NCI-H2171 (cell line): ENCODE measurements at places on chromosomes 5 and 9.

GRCh38 chr9:68919661-68920060 is 94.3 kb downstream of the PRKACG start:
- DNase-seq = no peak

- DNase-seq = no peak
Observed at GRCh38 chr5:40960037-40960436, 50.7 kb downstream of the C7 start.

- DNase-seq = no peak
Observed at GRCh38 chr5:145975001-145975360, 38.6 kb downstream of the SH3RF2 start.

- no peak for DNase-seq
Observed at GRCh38 chr5:176497852-176498251, 39.4 kb downstream of the RNF44 start.

DNA sequence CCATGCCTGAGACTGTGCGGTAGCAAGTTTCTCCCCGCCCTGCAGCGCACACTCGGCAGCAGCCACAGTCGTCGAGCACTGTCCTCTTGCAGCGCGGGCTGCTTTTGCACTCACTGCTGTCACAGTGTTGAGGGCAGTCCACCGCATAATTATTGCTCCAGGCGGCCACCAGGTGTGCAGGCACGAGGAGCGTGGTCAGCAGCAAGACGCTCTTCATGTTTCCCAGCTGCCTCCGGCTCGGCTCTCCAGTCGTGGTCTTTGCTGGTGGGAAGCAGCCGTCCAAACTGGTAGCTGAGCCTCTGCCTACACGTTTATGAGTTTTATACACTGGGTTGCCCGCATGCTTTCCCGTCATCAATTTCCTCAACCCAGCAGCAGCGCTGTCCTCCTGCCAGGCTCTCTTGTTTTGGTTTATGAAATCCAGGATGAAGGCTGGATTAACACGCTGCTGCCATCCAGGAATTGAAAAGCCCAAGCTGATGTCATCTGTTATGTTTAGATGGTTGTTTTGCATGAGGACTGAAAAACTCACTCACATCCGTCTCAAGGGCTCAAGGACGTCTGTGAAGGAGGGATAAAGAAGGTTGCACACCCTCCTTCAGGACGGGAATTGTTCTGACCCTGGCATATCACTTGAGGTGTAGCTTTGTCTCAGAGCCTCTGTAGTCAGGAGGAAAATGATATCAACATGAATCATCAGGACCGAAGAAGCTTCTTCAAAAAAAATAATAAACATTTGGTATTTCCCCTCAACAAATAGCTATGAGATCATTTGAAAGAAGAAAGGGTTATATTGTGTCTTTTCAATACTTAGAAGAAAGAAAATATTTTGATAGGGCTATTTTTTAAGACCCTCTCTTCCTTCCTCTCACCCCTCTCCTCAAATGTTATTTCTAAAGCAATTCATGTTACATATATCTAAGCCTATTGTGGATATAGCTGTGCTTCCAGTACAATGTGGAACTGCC is at the start of gene ESM1:
TSS of gene ESM1 (minus strand) at position 293 of the 968 bp plus-strand sequence. CDS start at position 217, 76 bp downstream.
- no peak for DNase-seq

GRCh38 chr5:146548781-146549449 is 32.9 kb upstream of the GPR151 start:
- DNase-seq = no peak

DNA sequence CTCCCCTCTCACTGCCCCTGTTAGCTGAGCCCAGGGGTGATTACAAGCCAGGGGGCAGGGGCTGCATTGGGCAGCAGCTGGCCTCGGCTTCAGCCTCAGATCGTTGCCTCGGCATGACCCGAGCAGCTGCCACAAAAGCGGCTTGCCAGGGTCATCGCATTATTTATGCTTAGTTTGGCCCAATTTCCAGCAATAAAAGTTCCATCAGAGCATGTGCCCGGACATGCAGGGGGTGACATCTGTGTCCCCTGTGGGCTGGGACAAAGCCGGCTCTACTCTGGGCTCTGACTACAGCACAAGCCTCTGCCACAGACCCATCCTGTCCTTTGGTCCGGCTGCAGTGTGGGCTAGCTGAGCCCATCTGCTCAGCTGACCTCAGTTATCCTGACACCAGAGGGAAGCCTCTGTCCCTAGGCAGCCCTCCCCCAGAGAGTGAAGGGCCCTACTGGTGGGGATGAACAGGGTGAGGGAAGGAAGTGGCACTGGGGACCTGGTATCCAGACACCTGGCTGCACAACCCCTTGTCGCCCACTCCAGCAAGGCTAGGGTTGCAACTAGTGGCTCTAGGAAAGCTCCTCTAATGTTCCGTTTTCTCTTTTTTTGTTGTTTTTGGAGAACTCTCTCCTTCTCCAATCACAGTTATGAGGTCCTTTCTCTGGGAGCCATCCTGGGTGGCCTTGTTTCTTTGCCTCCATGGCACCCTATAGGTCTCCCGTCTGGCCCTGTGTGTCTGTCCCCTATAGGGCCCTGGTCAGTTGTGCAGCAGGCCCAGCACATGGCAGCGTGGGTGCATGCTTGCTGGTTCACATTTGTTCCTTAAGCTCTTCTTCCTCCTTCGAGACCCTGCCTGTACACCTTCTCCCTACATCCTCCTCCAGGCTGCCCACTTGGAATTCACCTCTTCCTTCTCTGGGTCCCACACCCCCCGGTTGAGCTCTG is 13.3 kb upstream of the GADD45G start:
- peak; percentile 9 for DNase-seq

DNA sequence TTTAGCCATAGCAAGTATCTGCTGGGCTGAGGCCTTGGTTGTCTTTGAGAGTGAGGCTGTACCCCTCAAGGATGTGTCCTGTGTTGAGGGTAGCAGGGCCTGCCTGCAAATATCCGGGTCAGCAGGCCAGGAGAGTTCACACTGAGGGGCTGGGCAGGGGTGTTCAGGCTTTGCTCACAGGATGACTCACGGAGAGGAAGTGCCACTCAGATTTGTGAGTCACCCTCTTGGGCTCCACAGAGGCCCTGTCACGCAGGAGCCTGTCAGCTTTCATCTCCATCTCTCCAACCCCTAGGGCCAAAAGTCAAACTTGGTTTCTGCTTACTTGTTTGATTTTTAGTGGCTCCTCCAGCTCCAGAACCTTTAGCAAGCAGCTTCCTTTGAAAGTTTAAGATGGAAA is 211.5 kb downstream of the SEC61B start:
- no peak for DNase-seq

GRCh38 chr5:123873846-123874245 is 361.9 kb downstream of the CSNK1G3 start:
- no peak for DNase-seq

- DNase-seq = no peak
Observed at GRCh38 chr9:123863164-123863855, 66.6 kb downstream of the DENND1A start.
